Inflammatory macrophage treated with lipopolysaccharide for 1 hour (primary cell): ENCODE measurements at places on chromosomes 6 and 20.
A peak's percentile ranks its signal among the peaks of the same experiment; 100 is the strongest.

DNA sequence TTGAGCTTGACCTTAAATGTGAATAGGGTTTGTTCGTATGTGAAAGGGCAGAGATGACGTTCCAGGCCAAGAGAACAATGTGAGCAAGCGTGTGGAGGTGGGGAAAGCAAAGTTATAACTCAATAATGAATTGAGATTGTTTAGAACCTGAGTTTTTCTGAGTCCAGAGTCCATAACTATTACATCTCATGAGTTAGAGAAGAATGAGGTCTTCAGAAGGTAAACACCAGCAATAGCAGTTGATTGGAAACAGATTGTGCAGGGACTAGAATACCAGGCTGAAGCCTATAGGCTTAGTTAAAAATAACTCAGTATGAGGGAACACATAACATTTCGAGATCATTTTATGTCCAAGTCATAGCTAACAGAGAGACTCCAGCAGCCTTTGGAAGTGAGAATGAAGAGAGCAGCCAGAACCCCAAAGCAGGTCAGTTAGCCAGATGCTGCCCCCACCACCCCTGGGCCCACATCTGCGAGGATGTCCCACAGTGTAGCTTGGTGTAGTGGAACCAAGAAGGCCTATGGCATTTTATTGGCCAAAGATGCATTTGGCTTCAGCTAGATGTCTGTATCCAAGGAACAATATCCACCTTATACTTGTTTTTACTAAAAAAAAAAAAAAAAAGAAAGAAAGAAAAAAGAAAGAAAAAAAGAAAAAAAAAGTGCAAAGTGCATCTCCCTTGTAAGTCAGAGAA, 121.7 kb downstream of the TNFRSF21 start:
- DNase-seq = no peak

- no peak for DNase-seq
Measured at GRCh38 chr20:41158082-41158625, 20.8 kb downstream of the PLCG1 start.

DNA sequence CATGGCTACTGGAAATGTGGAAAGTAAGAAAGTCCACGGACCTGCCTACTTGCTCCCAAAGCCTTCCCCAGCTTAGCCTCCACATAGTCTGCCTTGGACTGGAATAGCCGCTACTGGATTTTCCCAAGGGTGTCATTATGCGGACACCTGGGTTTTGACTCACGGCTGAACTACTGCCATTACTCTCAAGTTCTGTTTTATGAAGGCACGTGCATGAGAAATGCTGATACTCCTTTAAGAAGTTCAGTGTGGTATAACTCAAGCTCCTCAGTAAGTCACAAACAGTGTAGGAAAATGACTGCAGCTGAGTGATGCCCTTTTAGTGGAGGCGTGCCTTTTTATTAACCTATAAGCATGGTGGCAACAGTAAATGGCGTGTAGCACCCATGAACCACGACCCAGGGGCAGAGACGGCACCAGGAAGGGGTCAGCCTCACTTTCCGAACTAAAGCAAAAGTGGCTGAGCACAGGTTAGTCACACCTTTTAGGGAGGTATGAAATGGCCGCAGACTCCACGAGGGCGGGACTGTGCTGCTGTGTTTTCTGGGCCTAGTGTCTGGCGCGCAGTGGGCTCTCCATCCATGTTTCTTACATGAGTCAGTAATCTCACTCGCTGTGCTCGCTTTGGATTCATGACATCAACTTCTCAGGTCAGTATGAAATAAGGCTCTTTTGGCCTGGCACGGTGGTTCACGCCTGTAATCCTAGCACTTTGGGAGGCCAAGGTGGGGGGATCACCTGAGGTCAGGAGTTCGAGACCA, 23.9 kb downstream of the PSMG4 start:
- DNase-seq = no peak

DNA sequence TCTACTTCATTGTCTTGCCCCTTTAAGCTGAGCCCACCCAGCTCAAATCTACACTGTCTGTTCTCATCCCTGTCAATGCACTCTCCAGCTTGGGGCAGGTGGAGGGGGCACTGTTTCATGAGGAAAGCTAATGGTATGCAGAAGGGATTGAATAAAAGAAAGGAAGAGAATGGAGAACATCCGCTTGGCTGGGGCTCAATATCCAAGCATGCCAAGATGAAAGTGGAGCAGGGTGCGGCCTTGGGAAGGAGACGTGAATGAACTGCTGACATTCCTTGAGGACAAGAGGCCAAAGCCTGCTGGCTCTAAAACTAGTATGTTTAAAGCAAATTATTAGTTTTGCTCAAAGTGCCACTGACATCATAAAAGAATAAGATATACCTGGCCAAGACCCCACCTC, 24.2 kb downstream of the AKAP12 start:
- no peak for DNase-seq

DNA sequence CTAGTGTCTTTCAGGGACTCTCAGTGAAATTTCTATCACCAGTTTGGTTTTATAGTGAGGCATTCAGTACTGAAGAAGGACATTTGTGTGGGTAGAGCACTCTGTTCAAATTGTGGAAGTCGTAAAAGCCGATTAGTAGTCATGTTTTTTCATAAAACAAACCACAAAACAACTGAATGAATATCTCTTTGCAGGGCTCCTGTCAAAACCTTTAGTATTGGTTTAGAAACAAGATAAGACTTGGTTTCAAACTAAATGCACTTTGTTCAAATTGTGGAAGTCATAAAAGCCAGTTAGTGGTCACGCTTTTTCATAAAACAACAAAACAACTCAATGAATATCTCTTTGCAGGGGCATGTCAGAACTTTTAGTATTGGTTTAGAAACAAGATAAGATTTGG, 23.8 kb downstream of the ADGRF4 start:
- no peak for DNase-seq

DNA sequence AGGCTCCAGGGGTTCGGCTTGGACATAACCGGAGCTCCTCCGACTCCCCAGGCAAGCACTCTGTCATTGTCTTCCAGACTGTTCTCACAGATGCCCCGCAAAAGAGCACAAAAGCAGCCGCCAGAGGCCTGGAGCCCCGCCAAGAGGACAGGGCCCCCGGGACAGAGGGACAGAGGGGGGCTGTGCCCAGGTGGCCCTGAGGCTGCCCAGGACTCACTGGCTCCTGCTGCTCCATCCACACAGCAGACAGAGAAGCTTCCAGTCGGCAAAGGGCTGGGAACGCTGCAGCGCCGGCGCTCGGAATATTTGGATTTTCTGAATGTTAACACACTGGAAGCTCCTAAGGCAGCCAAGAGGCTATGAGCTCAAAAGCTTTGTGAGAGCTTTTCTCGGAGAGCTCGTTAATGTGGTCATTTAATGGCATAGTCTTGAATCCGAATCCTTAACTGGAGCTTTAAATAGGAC, 68.0 kb upstream of the QKI start:
- no peak for DNase-seq

DNA sequence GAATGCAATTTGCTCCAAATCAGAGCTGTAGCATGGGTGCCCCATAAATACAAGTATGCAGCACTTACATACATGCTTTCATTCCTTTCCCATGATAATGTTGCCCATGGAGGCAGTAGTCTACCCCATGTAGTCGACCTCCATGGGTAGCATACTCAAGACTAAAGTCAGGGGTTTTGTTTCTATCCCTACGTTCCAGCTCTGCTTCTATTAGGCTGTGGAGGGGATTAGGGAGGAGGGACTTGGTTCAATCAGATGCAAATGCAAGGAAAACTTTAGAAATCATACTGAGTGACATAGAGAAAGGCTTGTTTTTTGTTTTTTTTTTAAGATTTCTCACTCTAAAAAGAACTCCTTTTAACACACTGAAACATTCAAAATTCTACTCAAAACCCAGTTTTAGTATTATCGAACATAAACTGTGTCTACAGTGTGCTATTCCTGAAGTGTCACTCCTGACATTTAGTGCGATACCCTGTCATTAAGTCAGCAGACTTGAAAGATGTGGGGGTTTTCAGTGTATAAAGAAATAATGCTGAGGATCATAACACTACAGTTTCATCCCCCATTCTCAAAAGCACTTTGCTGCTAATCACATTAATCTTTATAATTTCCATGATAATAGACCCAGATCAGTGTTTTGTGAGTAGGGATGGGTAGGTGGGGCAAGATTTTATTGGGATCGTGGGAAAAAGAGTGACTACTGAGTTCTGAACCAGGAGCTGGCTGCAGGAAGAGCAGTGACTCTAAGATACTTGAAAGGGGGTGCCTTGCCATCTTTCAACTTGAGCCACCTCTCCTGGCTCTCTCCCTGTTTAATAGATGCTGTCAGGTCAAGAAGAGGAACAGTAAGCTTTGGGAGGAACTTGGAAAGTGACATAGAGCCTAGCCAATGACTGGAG, 40.4 kb upstream of the SCML4 start:
- no peak for DNase-seq

DNA sequence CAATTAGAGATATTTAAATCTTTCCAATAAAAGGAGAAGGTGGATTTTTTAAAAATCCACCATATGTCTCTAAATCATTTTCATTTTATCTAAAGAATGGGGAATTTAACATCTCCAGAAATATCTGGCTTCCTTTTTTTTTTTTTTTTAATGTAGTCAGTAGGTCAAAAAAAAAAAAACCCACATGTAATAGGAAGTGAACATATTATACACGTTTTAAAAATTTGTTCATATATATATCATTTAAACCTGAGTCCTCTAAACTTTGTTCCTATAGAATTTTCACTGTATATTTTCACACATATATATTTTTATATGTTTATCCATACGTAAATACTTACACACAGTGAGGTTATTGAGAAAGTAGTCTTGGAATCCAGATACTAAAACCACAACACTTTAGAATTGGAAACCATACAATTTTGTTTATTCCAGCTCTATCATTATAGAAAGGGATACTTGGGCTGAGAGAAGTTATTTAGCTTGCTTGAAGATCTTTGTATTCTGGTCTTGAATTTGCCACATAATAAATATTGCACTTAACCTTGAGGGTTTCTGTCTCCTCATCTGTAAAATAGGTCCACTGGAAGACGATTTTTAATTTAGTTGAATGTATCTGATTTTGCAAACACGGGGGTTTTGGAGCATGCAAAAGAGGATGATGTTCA, 62.1 kb upstream of the ZNF217 start:
- DNase-seq = peak; percentile 32

DNA sequence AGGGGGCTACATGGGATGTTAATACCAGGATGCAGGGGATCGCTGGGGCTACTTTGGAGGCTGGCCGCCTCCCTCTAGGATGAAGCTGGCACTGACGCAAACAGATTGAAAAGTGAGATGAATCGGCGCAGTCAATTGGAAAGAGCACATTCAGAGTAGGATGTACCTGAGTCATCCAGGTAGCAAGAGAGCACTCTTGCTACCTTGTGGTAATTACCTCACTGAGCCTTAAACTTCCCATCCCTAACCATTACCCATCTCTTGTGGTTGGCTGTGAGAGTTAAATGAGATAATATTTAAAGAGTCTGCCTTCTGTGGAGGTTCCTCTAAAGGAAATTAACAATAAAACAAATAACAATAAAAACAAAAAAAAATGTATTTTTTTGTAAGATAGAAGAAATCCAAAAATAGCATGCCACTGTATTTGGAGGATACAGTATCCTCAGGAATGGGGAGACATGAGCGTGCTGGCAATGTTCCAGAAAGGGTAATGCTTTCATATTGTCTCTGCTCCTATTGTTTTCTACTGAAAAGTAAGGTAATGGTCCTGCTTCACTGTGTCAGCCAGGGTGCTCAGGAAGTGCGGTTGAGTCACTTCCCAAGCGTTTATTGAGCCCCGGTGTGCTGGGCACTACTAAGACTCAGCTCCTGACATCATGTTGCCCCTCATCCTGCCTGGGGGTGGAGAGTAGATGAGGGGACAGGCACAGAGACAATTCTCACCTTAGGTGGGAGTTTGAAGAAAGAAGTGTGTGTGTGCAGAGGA, 301.1 kb downstream of the EYA4 start:
- DNase-seq = no peak

DNA sequence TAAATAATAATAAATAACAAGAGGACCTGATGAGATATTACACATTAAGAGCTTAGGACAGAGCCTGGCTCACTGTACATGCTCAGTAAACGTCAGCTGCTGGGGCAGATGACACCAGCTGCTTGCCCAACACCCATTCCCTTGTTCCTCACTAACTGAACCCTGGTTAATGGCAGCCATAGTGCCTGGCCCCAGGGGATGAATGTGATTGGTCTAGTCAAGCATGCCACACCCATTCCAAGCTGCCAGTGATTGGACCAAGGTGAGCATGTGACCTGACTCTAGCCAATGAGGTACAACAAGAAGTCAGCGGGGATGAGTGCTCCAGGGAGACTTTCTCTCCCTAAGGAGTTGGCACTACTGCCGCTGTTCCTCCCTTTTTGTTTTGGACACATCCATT, 85.1 kb upstream of the PTPN1 start:
- peak; percentile 60 for DNase-seq

DNA sequence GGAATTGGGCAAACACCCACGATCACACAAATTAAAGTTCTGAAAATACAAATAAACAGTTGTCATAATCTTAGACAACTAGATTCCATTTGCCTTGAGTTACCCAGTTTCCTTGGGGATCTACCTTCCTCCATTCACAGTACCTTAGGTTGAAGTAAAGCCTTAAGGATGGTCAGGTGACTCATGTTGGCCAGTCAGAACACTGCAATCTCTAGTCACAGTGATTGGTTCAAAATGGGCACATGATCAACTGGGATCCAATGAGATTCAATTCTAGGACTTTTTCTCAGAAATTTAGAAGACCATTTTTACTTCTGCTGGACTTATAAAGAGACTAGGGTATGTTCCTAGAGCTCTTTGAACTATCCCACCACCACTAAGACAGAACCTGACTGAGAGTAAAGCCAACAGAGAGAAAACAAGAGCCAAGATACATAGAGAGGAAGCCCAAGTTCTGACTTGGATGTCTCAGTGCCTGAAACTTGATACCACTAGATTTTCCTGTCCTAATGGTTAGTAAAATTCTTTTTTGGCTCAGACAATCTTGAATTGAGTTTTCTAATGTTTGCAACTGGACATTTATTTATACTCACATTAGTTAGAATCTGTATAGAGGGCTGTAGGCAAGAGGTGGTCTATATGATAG, 8.6 kb upstream of the CLIC5 start:
- DNase-seq = no peak
